ENCODE measurements at places on chromosomes 7 and 10. TPM values are rescaled to one million over a fixed set of nuclear protein-coding genes. Genes with fewer than 3 reads are reported as not detected.

ASB10 gene
- total RNA-seq = not detected

MMD2 gene
- total RNA-seq = not detected

SYT15B gene
- 40.6 TPM for total RNA-seq

INMT gene
- total RNA-seq = 249 TPM

RARRES2 gene
- 144 TPM for total RNA-seq

LRRC4 gene
- total RNA-seq = 12.8 TPM

DMBT1 gene
- total RNA-seq = 43.1 TPM

TFR2 gene
- total RNA-seq = 0.35 TPM

SPDYE11 gene
- total RNA-seq = not detected

SPDYE16 gene
- total RNA-seq = 0.18 TPM

NXPH1 gene
- total RNA-seq = not detected

EPHA1 gene
- 9.0 TPM for total RNA-seq
